ENCODE measurements at places on chromosomes 2 and 18.

DNA sequence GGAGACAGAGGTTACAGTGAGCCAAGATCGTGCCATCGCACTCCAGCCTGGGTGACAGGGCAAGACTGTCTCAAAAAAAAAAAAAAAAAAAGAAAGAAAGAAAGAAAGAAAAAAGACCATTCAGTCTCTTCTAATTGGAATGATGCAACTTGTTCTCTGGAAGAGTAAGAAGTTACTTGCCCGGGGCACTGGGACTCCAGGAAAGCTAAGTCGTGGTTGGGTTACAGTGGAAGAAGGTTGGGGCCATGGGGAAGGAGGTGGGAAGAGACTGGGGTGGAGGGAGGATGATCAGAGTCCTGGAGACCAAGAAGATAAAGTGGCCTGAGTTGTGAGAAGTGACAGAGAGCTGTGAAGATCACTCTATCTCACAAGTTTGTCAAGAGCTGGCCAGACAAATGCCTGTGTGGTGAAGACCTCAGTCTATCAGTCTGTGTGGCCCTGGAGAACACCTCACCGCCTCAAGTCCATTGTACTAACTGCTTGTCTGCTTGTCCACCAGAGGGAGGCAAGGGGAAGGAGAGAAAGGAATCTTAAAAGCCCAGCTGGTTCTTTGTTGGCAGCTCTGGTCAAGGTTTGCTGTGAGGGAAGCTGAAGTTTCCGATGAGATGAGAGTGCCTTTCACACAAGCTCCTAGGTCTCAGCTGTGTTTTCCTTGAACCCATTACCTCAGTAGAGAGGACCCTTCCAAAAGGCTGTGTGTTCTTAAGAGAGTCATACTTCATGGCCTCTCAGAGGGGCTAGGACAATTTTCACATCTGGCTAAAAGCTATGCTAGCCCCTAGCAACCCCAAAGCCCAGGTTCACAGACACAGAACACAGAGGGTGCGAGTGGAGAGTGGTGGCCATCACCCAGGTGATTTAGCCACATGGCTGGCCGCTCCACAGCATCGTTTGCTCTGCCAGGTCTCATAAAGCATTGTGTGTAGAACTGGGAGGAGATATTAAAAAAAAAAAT is 72.0 kb upstream of the TMEM178A start:
- no peak for DNase-seq

- no peak for DNase-seq
These were observed 7.3 kb downstream of the CEP192 start for GRCh38 chr18:12998332-12999060.

DNA sequence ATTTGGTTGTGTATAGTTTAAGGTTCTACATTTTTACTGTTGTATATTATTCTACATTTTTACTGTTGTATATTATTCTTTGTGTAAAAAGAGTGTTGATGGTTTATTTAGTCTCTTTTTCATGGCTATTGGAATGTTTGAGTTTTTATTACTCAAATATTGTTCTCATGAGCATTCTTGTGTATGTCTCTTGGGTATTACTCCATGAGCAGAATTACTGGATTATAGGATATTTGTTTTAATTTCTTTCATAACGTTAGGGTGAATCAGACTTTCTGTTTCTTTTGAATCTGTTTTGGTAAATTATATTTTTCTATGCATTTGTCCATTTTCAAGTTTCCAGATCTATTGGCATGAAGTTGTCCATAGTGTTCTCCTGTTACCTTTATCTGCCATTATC is 111.6 kb downstream of the DYNAP start:
- no peak for DNase-seq

DNA sequence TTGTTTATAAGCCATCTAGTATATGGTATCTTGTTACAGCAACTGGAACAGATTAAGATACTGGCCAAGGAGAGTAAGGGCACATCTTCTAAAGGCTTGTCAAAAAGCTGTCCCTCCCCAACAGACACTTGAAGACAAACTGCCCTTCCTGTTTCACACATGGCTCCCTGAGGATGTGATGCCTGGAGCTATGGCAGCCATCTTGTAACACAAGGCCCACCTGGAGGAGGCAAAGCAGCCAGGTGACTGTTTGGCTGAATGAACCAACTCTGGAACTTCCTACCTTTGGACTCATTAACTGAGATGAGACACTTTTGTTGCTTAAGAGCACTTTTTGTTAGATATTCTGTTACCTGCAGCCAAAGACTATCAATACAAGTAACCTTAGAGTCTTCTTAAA is 54.4 kb downstream of the SNORC start:
- no peak for DNase-seq

- no peak for DNase-seq
These were observed 15.8 kb downstream of the ZNF236 start for GRCh38 chr18:76838182-76838581.

- DNase-seq, result no peak
These were observed 402.6 kb downstream of the NBAS start for GRCh38 chr2:15158532-15158931.

GRCh38 chr2:109340381-109340780 is 211.4 kb downstream of the SH3RF3 start:
- DNase-seq, result no peak

DNA sequence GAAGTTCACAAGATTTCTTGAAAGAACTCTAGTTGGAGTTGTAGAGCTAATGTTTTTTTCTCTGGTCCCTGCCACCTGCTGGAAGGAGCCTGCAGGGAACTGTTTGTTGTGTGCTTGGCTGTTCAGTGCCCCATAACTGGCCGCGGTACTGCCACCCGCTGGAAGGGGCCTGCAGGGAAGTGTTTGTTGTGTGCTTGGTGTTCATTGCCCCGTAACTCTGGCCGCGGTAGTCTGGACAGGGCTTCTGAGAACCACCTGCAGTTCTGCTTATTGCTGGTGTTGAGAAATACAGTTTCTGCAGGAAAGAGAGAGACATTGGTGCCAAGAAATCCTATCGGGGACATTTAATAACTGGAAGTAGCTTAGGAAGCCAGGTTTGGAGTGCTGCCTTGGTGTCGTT is 58.1 kb downstream of the AGAP1 start:
- no peak for DNase-seq

All from stimulated activated CD8-positive, alpha-beta memory T cell treated with anti-CD3 and anti-CD28 coated beads, Interleukin-4, amount 100 ng/mL, for 1 hour (primary cell).